ENCODE measurements at places on chromosomes 6 and 20.

GRCh38 chr6:23323897-23324296 lies 754.5 kb downstream of the HDGFL1 start:
- no peak for DNase-seq

GRCh38 chr6:53605543-53606235 lies 59.9 kb downstream of the KLHL31 start:
- no peak for DNase-seq

DNA sequence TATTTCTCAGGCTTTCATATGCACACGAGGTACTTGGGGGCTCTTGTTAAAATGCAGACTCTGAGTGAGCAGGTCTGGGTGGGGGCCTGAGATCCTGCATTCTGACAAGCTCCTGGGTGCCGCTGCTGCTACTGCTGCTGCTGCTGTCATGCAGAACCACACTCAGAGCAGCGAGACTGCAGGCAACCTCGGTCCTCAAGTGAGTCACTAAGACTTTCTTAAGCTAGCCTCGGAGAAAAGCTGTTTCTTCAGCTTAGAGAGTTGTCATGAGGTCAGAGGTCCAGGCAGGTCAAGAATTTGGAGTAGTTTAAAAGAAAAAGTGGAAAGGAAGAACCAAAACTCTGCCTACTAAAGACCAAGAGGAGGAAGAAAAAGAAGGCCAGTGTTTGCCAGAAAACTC lies 92.9 kb downstream of the SPTLC3 start:
- no peak for DNase-seq

GRCh38 chr6:136846046-136846445 lies 23.7 kb downstream of the PEX7 start:
- peak; percentile 62 for DNase-seq

GRCh38 chr6:15985379-15985959 lies 143.4 kb upstream of the MYLIP start:
- no peak for DNase-seq

DNA sequence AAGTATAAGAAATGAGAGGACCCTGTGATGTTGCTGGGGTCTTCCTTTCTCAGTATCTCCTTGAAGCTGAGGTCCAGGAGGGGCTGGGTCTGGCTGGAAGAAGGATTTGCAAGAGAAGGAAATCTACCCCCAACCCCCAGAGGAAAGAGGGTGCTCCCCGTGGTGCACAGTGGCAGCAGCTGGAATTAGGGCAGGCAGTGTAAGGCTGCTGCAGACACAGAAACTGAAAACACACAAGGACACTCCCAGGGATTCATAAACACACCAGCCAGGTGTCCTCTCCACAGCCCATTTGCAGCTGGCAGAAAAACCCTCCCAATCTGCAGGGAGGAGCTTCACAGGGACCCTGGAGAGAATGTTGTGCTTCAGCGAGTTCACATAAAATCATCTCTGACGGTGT lies 297.2 kb downstream of the CDH26 start:
- no peak for DNase-seq

- DNase-seq = no peak
Measured at GRCh38 chr20:42391807-42392206, 773.6 kb upstream of the CHD6 start.

GRCh38 chr20:55415567-55416142 lies 589.7 kb downstream of the CBLN4 start:
- peak; percentile 11 for DNase-seq

- peak; percentile 51 for DNase-seq
Measured at GRCh38 chr6:54431466-54431865, 123.2 kb downstream of the TINAG start.

- DNase-seq = peak; percentile 55
Measured at GRCh38 chr6:134289204-134289575, 28.7 kb downstream of the SGK1 start.

- no peak for DNase-seq
Measured at GRCh38 chr6:156808287-156808686, 31.1 kb downstream of the ARID1B start.

GRCh38 chr6:83092756-83093399 lies 25.4 kb downstream of the DOP1A start:
- DNase-seq = peak; percentile 15

DNA sequence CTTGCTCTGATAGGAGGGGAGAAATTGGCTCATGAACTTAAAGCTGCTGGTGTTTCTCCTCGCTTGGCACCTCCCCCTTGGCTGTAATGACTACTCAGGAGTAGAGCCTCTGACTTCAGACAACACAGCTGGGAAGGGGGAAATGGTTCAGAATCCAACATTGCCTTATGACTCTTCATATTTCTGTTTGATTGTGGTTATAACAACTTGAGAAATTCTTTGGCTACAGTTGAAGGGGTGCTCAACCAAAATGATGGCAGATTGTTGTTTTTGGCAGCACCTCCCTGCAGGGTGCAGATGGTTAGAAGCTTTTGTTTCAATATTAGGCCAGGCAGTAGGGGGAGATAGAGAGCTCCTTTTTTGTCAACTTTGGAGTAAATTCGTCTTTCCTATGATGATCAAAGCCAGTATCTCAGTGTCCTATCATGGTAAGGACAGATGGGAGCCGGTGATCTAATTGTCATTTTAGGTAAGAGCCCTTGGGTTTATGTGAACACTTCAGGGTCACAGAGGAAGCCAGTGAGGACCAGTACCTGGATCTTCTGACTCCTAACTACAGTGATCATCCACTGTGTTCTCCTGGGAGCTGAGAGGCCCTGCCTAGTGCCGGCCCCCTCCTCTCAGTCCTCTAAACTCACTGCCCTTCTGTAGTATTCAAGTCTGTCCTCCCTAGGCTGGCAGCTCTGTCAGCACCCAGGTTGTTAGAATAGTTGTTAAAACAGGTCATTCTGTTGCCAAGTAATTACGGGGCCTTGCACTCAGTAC lies 39.9 kb downstream of the RPRD1B start:
- peak; percentile 97 for DNase-seq

DNA sequence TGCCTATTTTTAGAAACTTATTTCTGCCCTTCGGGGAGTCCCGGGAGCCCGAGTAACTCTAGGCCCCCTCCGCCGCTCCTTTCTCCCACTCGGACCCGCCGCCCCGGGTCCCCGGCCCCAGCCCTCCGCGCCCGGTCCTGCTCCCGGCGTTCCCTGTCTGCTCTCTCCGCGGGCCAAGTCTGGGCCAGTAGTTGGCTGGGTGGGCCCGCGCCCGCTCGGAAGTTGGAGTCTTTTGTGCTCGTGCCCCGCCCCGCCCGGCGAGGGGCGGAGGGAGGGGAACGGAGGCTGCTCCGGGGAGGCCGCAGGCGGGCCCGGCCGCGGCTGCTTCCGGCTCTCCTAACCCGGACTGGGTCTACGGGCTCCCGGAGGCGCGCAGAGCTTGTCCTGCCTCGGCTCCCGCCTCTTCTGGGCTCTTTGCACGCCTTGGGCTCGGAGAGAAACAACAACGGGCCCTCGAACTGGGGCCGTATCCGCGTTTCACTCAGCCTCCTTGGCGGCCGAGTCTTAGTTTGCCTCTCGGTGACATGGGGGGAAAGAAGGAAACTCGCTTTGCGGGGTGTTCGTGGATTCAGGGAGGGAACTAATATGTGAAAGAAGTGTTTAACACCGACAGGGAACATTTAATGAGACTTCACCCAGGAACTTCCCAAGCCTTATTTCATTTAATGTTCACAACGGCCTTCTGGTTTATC lies 657 bp downstream of the RALY start:
- DNase-seq = peak; percentile 86

DNA sequence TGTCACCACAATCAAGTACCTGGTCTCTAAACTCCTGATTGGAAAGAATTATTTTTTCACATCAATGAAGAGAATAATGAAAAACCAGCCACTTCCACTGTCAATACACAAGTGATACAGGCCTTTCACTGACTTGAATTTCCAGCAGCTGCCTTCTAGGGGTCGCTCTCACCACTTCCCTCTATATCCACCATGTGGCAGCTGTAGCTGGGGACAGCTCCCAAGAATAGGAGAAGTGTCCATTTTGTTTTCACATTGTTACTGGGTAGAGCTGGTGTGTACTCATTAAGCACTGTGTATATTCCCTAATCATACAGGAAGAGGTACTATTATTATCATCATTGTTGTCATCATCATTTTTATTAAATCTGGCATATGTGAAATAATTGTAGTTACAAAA lies 438.4 kb upstream of the SPTLC3 start:
- DNase-seq = peak; percentile 4

GRCh38 chr6:111550195-111550594 lies 55.5 kb downstream of the TRAF3IP2 start:
- DNase-seq = no peak

- DNase-seq = no peak
Measured at GRCh38 chr6:133764754-133765208, 124.1 kb upstream of the TCF21 start.

DNA sequence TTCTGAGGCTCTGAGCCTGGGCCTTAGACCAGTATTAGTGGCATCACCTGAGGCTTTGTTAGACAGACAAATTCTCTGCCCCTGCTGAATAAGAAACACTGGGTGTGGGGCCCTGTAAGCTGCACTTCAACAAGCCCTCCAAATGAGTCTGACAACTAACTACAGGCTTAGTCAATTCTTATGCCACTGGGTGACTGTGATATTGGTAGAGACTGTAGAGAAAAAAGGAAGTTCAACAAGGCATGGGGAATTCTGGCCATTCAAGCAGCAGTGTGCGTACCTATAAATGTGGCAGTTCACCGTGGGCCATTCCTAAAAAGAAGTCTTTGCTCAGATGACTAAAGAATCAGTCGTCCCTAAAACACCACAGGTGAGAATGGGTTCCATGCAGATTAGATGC lies 82.7 kb downstream of the MDN1 start:
- DNase-seq = no peak

GRCh38 chr20:50510706-50511542 lies 741 bp downstream of the PTPN1 start:
- no peak for DNase-seq

DNA sequence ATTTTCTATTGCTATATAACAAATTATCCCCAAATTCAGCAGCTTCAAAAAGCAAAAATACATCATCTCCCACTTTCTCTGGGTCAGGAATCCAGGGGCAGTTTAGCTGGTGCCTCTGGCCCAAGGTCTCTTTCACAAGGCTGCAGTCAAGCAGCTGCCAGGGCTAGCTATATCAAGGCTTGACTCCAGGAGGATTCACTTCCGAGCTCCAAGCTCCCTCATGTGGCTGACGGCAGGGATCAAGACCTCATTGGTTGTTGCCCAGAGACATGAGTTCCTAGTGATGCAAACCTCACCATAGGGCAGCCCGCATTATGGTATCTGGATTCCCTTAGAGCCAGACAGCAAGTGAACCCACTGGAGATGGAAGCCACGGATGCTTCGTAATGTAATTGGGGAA lies 1.3 kb upstream of the VNN1 start:
- peak; percentile 19 for DNase-seq

- DNase-seq = no peak
Measured at GRCh38 chr6:21785164-21785563, 191.6 kb downstream of the SOX4 start.

DNA sequence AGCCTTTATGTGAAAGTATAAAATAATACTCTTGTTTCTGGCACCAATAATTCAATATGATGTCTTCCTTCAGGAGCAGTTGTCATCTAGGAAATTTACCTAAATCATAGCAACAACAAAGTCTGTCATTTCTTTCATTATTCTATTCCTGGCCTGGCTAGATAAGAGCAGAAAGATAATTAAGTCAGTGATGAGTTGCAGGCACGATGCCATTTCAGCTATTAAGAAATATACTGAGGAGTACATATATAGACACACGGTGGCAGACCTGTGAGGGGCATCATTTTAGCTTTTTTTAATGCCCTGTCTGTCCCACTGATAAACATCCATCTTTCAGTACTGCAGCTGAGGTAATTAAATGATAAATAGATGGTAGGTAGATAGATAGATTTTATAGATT lies 756.1 kb upstream of the EPHA7 start:
- DNase-seq = no peak

- no peak for DNase-seq
Measured at GRCh38 chr6:157685596-157686280, 137.3 kb upstream of the SNX9 start.

GRCh38 chr6:92341201-92341600 lies 1078.2 kb downstream of the EPHA7 start:
- DNase-seq = no peak

GRCh38 chr6:14177413-14178082 lies 60.0 kb downstream of the CD83 start:
- no peak for DNase-seq

DNA sequence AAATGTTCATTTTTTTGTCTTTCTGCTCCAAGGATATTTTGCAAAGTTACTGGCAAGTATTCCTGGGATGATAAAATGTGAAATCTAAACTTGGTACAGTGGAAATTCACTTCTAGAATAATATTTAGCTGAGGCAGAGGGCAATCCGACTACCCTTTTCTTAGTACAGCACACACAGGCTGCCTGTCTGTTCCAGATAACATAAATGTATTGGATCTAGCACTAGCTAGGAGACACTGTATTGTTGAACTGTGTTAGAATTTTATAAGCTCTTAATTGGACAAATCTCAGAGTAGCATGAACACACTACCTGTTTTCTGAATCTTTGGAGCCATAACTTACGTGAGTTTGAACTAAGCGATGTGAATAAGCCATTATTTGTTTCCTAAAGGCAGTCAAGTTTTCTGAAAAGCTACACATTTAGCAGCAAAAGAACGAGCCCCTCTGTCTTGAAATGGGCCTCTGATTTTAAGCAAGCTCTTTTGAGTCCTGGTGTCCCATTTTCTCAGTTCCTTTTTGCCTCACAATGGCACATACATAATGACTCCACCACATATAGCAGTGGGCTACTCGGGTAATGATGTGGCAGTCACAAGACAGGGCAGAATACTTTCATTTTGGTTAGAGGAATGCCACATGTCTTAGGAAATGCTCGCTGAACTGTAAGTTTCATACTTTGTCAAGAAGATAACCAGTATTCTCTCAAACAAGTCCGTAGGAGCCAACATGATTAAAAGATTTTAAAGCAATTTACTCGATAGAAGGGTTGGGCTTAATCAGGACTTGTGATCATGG lies 116.5 kb upstream of the ESR1 start:
- DNase-seq = no peak

DNA sequence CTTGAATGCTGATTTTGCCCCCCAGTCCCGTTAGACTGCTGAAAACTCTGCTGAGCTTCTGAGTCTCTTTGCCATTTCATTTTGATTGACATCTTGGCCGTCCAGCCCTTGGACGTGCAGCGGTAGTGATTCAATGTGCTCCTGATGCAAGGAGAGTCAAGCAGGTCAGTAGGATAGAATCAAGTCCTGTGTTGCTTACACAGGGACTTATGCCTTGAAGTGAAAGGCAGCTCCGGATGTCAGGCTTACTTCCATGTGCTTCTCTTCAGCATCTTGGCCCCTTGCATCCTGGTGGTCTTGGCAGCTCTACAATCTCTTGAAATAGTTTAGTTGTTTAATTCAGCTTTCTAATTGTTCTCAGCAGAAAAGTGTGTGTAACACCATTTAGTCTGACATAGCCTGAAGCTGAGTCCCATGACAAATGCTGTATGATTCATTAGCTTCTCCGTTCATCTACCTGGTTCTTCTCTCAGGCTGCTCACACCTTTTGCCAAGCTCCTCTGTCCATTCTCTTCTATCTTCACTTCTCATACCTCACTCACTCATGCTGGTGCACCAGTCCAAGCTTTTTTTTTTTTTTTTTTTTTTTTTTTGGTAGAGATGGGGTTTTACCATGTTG lies 76.0 kb downstream of the EZR start:
- no peak for DNase-seq

- no peak for DNase-seq
Measured at GRCh38 chr6:73712535-73713173, 16.7 kb downstream of the CD109 start.

- DNase-seq = no peak
Measured at GRCh38 chr20:20897145-20897544, 184.7 kb upstream of the RALGAPA2 start.
